ENCODE measurements at places on chromosomes 7 and 10.

GRCh38 chr7:144812379-144813283 lies 23.2 kb downstream of the TPK1 start:
- no peak for DNase-seq

DNA sequence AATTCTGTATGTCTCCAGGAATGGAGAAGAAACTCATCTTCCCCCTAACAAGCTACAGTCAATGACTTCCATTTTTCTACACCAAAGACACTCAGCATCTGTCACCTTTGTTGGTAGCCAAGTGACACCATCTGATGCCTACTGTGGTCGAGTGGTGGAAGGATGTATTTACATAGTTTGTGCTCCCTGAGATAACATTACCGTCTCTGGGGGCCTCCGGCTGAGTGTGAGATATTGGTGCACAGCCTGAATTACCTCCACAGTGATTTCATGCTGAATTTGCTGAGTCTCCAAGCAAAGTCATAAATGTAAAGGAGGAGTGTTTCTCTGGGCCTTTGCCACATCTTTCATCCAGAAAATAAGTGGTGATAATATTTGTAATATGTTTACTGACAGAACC lies 114.0 kb downstream of the GRID1 start:
- DNase-seq = no peak

- no peak for DNase-seq
Measured at GRCh38 chr7:112188257-112188656, 17.9 kb downstream of the DOCK4 start.

GRCh38 chr7:157771-158625 lies 34.4 kb upstream of the FAM20C start:
- no peak for DNase-seq

- DNase-seq = no peak
Measured at GRCh38 chr10:87054373-87055295, 34.5 kb downstream of the FAM25A start.

DNA sequence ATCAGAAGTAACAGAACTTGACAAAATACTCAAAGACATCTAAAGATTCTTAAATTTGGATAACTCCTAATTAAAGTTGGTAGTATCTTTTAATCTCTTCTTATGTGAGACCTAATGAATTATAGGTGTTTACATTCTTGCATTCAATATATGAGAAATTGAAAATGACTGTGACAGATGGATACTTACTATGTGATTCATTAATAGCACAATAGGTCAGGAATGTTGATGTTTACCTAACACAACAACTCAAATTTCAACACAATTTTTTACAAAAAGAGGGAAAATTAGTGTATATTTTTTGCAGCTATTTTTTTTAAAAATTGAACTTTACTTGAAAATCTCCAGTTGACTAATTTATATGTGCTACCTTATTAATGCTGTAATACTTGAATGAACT lies 31.7 kb upstream of the MCU start:
- DNase-seq = no peak

DNA sequence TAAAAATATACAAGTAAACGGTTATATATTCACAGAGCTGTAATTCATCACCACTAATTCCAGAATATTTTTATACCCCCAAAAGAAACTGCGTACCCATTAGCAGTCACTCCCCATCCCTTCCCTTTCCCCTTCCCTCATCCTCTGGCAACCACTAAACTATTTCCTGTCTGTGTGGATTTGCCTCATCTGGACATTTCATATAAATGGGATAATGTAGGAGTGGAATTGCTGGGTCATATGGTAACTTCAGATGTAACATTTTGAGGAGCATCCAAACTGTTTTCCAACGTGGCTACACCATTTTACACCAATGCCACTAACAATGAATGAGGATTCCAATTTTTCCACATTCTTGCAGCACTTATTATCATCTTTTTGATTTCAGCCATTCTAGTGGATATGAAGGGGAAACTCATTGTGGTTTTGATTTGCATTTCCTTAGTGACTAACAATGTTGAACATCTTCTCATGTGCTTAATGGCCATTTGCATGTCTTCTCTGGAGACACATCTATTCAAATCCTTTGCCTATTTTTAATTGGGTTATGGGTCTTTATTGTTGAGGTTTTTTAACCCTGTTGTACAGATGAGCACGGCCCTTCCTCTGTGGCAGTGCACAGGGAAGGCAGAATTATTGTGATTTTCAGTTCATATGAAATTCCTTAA lies 79.2 kb downstream of the RBM20 start:
- DNase-seq = no peak

GRCh38 chr10:88415533-88416130 lies 167.5 kb downstream of the RNLS start:
- DNase-seq = no peak

DNA sequence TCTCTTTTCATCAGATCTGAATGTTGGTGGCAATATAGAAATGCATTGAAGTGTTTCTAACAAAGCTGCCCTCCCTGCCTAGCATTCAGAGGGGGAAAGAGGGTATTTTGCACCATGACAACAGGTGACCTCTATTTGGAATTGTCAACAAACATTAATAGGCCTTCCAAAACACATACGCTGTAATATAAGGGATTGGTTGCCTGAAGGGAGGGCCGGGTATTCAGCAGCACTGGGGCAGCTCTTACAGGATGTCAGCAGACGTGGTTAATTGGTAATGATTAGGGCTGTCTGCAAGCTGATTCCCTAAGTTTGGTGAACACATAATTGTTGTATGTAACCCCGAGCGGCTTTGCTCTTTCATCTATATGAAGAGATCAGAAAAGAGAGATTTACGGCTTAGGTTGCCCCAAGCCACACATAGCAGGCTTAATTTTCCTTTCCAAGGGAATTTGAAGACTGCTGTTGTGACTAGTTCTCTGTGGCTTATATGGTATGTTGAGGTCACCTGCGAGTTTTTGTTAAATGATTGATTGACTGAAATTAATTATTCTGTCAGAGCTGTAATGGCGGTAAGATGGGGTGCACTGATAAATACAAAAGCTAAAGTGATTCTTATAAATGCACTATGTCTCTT lies 759.3 kb downstream of the LRMDA start:
- no peak for DNase-seq

DNA sequence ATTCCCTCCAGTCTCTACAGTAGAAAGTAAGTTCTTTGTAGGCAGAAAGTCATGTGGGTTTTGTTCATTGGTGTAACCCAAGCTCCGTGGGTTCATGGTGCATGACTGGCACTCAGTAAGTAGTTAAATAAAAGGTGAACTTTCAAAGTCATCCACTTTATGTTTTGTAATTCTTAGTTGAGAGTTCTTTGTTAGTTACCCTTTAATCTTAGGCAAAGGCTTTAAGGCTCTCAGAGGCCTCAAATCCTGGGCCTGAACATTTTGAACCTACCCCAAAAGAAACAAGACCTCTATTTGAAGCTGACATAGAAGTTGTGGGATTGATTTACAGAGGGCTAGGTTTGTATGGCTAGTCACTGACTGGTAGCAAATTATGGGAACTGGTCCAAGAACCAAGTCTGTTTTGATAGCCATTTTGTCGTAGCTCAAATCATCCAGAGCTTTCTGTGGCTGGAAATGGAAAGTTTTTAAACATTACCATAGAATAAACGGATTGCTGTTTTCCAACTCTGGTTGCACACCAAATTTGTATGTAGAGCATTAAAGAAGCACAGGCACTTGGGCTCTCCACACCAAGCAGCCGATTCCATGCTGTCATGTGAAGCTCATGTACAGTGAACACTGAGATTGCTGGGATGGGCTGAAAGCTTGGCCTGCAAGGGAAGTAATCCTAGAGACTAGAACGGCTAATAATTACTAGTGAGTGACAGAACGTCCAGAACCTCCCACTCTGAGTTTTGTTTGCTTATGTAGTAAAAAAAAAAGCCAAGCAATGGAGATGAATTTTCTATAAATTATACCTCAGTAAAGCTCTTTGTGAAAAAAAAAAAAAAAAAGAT lies 53.5 kb downstream of the DENND11 start:
- no peak for DNase-seq

GRCh38 chr7:47087866-47088265 lies 494.0 kb downstream of the TNS3 start:
- DNase-seq = no peak

GRCh38 chr7:48289656-48290055 lies 118.4 kb downstream of the ABCA13 start:
- no peak for DNase-seq

GRCh38 chr7:48458701-48459524 lies 287.7 kb downstream of the ABCA13 start:
- no peak for DNase-seq

DNA sequence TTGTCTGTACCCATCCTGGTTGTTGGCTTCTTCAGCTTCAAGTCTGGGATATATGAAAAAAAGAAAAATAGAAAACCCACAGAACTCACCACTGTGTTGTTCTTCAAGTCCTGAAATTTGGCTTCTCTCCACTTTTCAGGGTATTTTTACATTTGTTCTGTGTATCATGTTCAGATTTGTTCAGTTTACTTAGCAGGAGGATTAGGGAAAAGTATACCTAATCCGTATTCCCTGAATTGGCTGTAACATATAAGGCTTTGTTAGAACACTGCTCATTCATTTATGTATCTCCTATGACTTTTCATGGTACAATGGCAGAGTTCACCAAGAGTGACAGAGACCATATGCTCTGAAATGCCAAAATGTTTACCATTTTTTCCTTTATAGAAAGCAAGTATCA lies 146.9 kb downstream of the PTN start:
- DNase-seq = no peak

DNA sequence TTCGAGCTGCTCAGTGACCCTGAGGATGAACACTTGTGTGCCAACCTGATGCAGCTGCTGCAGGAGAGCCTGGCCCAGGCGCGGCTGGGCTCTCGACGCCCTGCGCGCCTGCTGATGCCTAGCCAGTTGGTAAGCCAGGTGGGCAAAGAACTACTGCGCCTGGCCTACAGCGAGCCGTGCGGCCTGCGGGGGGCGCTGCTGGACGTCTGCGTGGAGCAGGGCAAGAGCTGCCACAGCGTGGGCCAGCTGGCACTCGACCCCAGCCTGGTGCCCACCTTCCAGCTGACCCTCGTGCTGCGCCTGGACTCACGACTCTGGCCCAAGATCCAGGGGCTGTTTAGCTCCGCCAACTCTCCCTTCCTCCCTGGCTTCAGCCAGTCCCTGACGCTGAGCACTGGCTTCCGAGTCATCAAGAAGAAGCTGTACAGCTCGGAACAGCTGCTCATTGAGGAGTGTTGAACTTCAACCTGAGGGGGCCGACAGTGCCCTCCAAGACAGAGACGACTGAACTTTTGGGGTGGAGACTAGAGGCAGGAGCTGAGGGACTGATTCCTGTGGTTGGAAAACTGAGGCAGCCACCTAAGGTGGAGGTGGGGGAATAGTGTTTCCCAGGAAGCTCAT lies 1.1 kb downstream of the DDIT4 start:
- DNase-seq = no peak

DNA sequence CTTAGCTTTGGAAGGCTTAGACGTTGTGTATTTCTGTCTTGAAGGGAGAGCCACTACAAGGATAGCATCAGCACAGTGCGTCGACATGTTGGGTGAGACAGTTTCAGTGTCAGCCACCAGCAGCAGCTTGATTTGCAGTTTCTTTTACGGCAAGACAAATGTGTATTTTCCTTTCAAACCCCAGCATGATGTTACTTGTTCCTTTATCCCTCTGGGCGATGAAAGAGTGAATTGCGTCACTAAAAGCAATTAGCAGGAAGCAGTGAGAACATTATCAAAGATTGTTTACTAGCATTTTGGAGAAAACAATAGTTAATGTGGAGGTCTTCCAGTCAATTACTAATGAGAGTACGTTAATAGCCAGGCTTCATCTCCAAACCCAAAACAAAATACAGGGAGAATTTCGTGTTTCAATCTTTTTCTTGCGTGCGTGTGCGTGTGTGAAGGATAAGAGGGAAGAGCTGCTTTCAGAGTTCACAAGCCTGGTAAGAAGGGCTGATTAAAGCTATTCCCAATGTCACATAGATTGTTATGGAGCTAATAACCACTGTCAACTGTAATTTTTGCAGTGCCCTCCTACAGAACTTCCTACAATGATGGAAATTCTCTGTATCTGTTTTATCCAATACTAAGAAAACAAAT lies 157.1 kb upstream of the AOAH start:
- no peak for DNase-seq

DNA sequence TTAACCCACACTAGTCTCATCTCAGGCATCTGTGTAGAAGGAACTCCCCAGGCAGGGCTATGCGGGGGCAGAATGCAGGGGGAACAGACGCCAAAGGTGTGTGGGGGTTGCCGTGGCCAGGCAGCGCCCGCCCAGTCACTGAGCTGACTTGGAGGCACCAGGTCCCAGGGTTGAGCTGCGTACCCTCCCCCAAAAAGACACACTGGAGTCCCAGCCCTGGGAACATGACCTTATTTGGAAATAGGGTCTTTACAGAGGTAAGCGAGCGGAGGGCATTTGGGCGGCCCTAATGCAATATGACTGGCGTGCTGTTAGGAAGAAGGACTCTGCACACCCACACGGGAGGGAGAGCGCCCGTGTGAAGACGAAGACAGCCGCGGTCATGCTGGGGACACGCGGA lies 274.5 kb downstream of the DNAJB6 start:
- DNase-seq = no peak

- no peak for DNase-seq
Measured at GRCh38 chr7:22586786-22587140, 86.8 kb upstream of the STEAP1B start.

DNA sequence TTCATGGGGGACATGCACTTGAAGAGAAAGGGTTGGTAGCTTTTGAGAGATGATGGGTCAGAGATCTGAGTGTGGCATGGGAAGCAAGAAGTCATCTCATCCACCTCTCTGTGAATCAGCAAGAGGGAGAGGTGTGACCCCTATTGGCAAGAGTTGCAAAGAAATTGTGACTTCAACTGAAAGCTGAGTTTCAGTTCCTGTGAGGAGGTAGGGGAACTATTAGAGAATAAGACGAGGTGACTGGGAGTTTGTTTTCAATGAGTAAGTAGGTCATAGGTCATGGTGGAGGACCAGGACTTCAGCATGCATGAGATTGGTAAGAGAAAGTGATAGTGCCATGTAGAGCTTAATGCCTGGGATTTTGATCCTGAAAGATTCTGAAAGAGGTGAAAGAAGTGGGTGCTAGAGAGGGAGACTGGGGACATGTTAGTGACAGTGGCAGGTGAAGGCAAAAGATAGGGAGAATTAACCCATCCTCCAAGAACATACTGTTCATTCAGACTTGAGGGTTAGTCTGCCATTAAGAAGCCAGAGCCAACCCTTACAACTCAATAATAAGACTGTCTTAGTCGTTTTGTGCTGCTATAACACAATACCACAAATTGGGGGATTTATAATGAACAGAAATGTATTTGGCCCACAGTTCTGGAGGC lies 75.5 kb upstream of the CAPZA2 start:
- no peak for DNase-seq
